ENCODE measurements at places on chromosomes 13 and 19.

GRCh38 chr19:13693889-13694288 is 70.4 kb upstream of the MRI1 start:
- DNase-seq = no peak

- DNase-seq = no peak
These were observed 7.9 kb downstream of the PDX1 start for GRCh38 chr13:27927444-27928352.

DNA sequence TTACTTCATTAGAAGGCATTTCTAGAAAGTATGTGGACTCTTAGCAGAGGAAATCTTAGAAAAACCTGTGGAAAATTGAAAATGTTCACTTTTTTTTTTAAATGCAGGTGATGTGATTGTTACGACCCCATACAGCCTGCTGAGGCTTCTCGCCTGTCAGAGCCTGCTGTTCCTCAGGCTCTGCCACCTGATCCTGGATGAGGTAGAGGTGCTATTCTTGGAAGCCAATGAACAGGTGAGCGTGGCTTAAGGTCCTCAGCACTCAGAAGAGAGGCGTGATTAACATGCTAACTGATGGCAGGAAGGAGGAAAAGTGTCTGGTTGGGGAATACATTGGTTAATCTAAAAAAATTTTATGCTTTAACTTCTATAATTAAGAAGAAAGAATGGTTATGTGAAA is 71.4 kb downstream of the SLC7A9 start:
- DNase-seq = no peak

DNA sequence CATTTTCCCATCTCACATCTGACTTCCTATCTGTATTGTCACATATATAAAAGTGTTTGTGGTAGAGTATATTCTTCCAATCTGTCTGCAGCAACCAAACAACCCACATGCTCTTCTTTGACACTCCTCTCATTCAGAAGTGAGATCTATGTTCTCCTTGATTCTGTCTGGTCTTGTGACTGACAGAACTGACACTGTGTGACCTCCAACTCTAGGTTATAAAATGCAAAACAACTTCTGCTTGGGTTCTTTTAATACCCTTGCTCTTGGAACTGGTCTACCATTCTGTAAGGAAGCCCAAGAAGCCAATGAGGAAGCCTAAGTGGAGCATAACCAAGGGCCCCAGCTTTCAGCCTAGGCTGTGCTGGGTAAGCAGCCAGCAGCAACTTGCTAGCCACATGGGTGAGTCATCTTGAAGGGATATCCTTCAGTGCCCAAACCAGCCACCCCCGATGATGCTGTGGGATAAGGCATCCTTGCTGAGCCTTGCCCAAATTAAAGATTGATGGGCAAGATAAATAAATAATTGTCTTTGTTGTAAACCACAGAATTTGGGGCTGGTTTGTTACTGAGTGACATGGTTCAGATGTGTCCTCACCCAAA is 18.4 kb upstream of the ITM2B start:
- no peak for DNase-seq

- no peak for DNase-seq
These were observed 9.4 kb downstream of the SYNGR4 start for GRCh38 chr19:48373567-48373966.

DNA sequence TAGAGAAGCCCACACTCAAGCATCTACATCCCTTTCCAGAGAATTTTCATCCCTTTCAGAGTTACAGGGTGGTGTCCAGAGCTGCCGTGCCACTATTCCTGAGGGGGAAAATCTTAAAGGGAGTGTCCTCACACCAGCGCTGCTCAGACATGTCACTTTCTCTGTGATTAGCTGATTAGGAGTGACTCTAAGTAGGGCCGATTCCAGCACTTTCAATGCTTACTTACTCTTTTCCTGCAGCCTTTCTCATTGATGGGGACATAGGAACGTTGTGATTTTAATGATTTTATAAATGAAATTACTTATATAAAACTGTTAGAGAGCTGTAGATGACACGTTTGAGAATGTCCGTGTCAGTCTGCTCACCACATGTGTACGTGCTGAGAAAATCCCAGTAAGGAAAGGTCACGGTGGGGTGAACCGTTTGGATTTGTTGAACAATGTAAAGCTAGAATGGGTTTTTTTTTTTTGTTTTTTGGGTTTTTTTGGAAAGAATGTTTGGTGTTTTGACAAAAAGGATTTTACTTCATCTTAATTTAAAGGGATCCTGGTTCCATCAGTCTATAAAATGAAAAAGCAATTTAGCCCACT is 56.6 kb upstream of the SPATA13 start:
- peak; percentile 19 for DNase-seq

DNA sequence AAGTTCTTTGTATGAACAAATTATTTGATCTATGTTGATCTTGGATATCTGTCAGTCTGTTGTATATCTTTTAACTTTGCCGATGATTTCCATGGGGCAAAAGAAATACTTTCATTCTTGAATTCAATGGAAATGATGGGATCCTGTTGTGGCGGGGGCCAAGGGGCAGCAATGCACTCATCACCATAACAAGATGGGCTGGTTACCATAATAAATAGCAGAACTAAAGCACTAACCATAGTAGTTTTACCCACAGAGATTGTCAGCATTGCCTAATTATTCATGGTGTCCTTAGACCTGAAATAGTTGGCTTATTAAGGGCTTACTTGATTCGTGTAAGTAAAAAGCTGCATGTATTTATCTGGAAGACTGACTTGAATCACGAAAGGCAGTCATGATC is 309.6 kb downstream of the RFC3 start:
- DNase-seq = no peak

GRCh38 chr19:16144216-16144581 is 714 bp downstream of the HSH2D start:
- DNase-seq = no peak

- DNase-seq = no peak
These were observed 380.9 kb upstream of the HTR2A start for GRCh38 chr13:47277774-47278173.

- no peak for DNase-seq
These were observed 56.4 kb upstream of the MBNL2 start for GRCh38 chr13:97165502-97166425.

DNA sequence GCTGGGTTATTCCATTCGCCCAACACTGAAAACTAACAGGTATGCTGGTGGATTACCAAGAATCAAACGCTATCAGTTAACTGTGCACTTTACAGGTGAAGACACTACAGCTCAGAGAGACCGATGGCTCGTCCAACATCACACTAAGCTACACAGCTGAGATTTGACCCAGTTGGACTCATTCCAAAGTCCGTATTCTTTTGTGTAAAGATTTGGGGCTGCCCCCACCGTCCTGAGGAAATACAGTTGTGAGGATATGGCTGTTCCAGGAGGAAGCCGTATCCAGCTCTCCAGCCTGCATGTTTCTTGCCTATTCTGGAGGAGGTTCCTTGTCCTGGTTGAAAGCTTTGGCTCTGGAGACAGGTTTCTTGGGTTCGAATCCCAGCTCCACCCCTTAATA is 4.2 kb downstream of the ZSCAN5A start:
- no peak for DNase-seq

- no peak for DNase-seq
These were observed 9.9 kb downstream of the ZNF665 start for GRCh38 chr19:53183146-53183764.

DNA sequence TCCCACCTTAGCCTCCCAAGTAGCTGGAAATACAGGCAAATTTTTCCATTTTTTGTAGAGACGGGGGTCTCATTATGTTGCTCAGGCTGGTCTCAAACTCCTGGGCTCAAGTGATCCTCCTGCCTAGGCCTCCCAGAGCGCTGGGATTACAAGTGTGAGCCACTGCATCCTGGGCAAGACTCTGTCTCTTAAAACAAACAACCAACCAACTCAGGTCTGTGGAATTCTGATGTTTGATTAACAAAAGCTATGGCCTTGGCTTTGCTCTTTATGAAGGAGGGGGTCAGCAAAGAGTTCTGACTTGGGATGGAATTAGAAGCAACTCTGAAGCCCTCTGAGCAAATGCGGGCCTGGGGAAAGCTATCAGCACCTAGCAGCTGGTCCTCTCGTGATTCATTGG is 117.7 kb downstream of the IER2 start:
- no peak for DNase-seq

- DNase-seq = no peak
These were observed 29.8 kb upstream of the VSTM2B start for GRCh38 chr19:29495901-29496441.

GRCh38 chr13:64936879-64937278 is 2293.3 kb downstream of the PCDH9 start:
- DNase-seq = no peak

DNA sequence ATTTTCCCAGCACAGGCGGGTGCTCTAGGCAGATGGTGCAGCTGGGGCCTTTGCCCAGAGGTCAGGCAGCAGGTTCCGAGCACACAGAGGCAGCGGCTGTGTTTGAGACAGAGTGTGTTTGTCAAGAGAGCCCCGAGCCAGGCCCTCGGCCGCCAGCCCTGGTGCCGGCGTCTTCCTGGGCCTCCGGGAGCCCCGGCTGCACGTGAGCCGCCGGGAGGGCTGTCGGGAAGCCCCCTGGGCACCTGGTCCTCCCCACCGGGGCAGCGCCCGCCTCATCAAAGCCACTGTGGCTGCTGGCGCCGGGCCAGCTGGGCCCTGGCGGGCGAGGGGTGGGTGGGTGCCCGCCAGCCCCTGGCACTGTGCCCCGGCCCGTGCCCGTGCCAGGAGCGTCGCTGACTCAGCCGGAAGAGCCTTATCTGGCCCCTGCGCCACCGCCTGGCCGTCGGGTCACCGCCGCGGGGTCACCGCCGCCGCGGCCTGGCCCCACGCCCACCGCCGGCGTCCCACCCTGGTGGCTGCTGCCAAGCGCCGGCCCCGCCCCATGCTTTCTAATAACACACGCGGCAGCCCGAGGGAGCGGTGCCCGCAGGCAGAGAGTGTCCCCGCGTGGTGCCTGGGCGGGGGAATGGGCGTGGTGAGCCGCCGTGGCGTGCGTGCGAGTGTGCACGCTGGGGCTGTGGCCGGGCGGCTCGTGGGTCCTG is 14.9 kb downstream of the ARID3A start:
- DNase-seq = no peak

- no peak for DNase-seq
These were observed 134.4 kb downstream of the DNAJC15 start for GRCh38 chr13:43157796-43158195.

GRCh38 chr13:19067767-19068166 is 113.9 kb downstream of the TUBA3C start:
- DNase-seq = no peak

- no peak for DNase-seq
These were observed 100.4 kb upstream of the SERP2 start for GRCh38 chr13:44273216-44273615.

DNA sequence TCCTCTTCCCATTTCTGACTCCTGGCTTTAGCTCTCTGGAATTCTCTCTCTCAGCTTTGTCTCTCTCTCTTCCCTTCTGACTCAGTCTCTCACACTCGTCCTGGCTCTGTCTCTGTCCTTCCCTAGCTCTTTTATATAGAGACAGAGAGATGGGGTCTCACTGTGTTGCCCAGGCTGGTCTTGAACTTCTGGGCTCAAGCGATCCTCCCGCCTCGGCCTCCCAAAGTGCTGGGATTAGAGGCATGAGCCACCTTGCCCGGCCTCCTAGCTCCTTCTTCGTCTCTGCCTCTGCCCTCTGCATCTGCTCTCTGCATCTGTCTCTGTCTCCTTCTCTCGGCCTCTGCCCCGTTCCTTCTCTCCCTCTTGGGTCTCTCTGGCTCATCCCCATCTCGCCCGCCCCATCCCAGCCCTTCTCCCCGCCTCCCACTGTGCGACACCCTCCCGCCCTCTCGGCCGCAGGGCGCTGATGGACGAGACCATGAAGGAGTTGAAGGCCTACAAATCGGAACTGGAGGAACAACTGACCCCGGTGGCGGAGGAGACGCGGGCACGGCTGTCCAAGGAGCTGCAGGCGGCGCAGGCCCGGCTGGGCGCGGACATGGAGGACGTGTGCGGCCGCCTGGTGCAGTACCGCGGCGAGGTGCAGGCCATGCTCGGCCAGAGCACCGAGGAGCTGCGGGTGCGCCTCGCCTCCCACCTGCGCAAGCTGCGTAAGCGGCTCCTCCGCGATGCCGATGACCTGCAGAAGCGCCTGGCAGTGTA is 2.7 kb downstream of the APOE start:
- no peak for DNase-seq

DNA sequence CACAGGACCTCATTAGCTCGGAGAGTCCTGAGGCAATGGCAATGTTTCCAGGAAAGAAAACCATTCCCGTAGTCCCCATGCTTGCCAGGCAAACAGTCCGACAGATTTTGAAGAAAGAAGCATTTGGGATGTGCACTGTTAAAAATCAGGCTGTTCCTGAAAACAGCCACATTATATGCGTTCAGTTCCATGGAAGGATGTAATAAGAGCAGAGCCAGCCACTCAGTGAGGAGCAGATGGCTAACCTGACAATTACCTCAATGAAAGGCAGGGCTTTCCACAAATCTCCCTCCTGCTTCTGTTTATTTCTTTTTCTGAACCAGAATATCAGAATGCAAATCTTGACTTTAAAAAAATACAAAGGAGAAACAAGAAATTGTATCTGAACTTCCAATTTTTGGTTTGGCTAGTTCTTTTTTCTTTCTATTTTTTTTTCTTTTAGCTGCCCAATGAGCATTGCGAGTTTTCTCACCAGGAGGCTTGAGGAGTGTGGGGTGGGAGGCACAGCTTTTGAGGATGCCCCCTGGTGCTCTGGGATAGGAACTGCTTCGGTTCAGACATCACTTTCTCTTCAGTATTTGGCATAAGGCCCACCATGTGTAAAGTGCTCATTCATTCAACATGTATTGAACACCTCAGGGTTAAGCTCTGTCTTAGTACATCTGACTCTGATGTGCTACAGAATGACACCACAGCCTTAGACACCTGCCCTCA is 124.2 kb downstream of the TBC1D4 start:
- DNase-seq = peak; percentile 72

DNA sequence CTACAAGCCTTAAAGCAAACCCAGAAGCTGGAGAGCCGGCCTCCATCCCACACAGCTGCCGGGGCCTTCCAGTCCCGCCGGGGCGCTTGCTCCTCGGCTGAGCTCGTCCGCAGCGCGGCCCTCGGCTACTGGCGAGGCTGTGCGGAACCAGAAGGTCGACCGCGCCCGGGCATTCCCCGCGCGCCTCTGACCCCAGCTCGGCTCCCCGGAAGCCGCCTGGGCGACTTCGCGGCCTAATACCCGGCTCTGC is 863 bp downstream of the ANKRD10 start:
- no peak for DNase-seq

DNA sequence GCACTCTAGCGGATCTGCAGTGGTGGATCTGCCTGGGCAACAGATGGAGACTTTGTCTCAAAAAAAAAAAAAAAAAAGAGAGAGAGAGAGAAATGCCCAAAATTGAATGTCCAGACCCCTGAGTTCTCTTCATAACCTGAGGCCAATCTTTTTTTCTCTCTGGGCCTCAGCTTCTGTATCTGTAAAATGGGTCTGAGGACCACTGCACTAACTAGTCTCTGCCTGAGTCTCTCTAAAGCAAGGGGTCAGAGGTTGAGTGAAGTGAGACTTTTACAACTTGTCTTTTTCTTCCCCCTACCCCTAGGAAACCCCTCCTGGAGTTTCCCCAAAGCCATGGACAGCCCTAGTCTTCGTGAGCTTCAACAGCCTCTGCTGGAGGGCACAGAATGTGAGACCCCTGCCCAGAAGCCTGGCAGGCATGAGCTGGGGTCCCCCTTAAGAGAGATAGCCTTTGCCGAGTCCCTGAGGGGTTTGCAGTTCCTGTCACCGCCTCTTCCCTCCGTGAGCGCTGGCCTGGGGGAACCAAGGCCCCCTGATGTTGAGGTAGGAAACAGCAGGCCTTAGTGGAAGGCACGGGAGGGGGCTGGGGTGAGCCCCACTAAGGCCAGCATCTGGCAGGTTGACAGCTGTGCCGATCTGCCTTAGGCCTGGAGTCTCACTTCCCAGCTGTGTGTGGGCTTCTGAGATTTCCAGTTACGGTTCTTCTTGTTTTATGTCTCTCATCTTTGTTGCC is 1.8 kb downstream of the TMEM91 start:
- DNase-seq = no peak

All from HFF-Myc (cell line).